WTC11 (cell line): ENCODE measurements at places on chromosomes 4 and X.

DNA sequence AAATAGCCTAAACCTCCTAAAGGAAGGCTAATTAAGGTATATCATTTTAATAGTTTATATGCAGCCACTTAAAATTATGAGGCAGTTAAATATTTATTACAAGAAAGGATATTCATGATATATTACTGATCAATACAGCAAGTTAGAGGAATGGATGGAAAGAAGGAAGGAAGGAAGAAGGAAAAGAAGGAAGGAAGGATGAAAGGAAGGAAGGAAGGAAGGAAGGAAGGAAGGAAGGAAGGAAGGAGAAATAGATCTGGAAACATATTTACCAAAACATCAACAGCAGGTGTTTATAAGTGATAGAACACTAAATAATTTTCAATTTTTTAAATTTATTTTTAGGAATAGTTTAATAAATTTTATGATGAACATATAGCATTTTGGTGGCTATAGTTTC is 17.5 kb downstream of the SLC7A11 start:
- H3K4me1 ChIP-seq: peaks cover 68% of the 10 kb centered on the region
- no peak overlapping the region for H3K4me3 ChIP-seq
- no peaks in the 10 kb centered on the region for H3K27me3 ChIP-seq
- no peak for DNase-seq
- no peaks in the 10 kb centered on the region for H3K36me3 ChIP-seq

GRCh38 chrX:143081231-143081630 is 55.5 kb downstream of the SPANXN4 start:
- peaks cover 25% of the 10 kb centered on the region for H3K36me3 ChIP-seq
- H3K4me1 ChIP-seq: no peaks in the 10 kb centered on the region

GRCh38 chrX:1159548-1159947 is 52.9 kb downstream of the CRLF2 start:
- H3K4me3 ChIP-seq: no peak overlapping the region
- H3K27me3 ChIP-seq: peaks cover 5% of the 10 kb centered on the region
- peaks cover 1% of the 10 kb centered on the region; the same call in 1 of the 2 replicates for H3K4me1 ChIP-seq
- DNase-seq: no peak

GRCh38 chr4:107153956-107154355 is 117.8 kb upstream of the DKK2 start:
- H3K27ac ChIP-seq: no peak overlapping the region
- no peaks in the 10 kb centered on the region for H3K36me3 ChIP-seq
- H3K27me3 ChIP-seq: no peaks in the 10 kb centered on the region
- no peak for DNase-seq
- no peak overlapping the region for H3K4me3 ChIP-seq

DNA sequence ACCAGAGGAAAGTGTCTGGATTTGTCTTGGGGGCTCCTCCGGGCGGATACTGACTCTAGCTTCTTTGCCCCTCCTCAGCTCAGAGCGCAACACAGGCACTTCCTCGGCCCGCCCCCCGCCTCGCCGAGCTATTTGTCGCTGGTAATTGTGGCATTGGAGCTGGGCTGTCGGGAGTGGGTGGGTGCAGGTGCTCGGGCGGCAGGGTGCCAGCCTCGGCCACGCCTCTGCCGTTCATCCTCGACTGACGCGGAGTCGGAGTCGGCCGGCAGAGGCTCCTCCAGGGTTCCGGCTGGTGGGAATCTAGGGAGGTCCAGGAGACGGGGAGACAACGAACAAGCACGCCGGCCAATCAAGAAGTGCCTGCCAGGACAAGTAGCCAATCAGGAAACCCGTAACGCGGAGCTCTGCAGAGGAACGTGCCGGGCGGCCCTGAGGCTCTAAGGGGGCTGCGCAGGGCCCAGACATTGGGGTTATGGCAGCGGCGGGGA is 3.9 kb upstream of the SYN1 start:
- H3K4me3 ChIP-seq: peak overlapping the region; percentile 72
- DNase-seq: peak; percentile 81
- peaks cover 27% of the 10 kb centered on the region for H3K27me3 ChIP-seq
- no peaks in the 10 kb centered on the region for H3K36me3 ChIP-seq

DNA sequence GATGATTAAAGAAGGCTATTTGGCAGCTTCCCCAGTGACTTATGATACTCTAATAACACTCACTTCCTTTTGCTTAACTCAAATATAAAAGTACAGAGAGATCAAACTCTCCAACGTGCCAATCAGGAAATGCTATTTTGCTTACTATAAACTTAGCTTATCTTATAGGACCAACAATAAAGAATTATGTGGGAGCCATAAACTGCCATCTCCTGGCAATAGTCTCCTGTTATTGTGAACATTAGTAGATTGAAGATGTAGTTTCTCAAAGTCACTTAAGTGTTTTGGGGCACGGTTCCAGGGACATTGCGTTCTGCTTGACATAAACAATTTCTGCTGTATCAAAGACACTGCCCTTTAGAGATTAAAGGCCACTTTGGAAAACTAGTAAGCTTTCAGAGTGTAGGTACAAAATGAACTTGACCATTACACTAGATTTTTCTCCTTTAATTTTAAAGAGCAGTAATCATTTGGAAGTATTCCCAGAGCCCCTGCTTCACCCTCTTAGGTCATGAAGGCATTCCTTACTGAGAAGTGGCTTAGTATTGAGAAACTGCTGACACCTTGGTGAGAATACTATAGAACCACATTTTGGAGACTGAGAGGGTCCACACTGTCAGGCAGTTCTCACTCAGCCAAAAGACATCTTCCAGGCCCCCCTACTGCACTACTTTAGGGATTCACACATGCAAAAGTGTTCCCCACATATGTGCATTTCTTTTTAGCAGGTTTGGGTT is 51.9 kb downstream of the MAOA start:
- H3K4me1 ChIP-seq: no peaks in the 10 kb centered on the region
- H3K36me3 ChIP-seq: no peaks in the 10 kb centered on the region
- no peaks in the 10 kb centered on the region for H3K27me3 ChIP-seq
- no peak overlapping the region for H3K4me3 ChIP-seq
- H3K27ac ChIP-seq: no peak overlapping the region
